ENCODE measurements at places on chromosomes 2 and 18. TPM values are rescaled to one million over a fixed set of nuclear protein-coding genes. Genes with fewer than 3 reads are reported as not detected.

POTEF gene
- not detected for total RNA-seq

DIPK1C gene
- not detected for total RNA-seq

DAW1 gene
- total RNA-seq, result 0.32 TPM

AGAP1 gene
- 8.0 TPM for total RNA-seq

UCN gene
- total RNA-seq, result 1.0 TPM

DYNAP gene
- not detected for total RNA-seq

SPP2 gene
- total RNA-seq, result not detected

HRH4 gene
- not detected for total RNA-seq

SERPINB10 gene
- total RNA-seq, result not detected

C2orf76 gene
- 6.3 TPM for total RNA-seq

TEX44 gene
- total RNA-seq, result not detected

SERPINB12 gene
- not detected for total RNA-seq

REG1B gene
- not detected for total RNA-seq

ITPRIPL1 gene
- 5.3 TPM for total RNA-seq

Measured in epithelial cell of alveolus of lung (primary cell).